Stimulated activated CD8-positive, alpha-beta memory T cell treated with anti-CD3 and anti-CD28 coated beads, Interleukin-15, amount 100 ng/mL, for 1 hour (primary cell): ENCODE measurements at places on chromosomes 6 and 20.

GRCh38 chr6:170159022-170159965, 131.6 kb downstream of the DLL1 start:
- DNase-seq: no peak

GRCh38 chr20:62045529-62046285, 20.0 kb downstream of the TAF4 start:
- DNase-seq: no peak

DNA sequence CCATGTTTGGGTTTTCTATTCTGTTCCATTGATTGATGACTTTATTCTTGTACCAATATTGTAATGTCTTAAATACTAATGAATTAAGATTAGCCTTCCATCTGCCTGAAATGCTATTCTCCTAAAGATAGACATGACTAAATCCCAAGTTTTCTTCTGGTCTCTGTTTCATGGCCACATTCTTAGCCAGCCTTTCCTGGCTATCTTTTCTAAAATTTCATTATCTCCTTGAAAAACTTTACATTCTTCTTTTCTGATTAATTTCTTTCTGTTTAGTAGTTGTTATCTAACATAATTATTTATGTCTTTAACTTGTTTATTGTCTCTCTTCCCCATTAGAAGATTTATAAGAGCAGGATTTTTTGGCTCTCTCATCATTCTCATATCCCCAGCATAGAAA, 4.4 kb upstream of the PRIM2 start:
- DNase-seq: no peak

DNA sequence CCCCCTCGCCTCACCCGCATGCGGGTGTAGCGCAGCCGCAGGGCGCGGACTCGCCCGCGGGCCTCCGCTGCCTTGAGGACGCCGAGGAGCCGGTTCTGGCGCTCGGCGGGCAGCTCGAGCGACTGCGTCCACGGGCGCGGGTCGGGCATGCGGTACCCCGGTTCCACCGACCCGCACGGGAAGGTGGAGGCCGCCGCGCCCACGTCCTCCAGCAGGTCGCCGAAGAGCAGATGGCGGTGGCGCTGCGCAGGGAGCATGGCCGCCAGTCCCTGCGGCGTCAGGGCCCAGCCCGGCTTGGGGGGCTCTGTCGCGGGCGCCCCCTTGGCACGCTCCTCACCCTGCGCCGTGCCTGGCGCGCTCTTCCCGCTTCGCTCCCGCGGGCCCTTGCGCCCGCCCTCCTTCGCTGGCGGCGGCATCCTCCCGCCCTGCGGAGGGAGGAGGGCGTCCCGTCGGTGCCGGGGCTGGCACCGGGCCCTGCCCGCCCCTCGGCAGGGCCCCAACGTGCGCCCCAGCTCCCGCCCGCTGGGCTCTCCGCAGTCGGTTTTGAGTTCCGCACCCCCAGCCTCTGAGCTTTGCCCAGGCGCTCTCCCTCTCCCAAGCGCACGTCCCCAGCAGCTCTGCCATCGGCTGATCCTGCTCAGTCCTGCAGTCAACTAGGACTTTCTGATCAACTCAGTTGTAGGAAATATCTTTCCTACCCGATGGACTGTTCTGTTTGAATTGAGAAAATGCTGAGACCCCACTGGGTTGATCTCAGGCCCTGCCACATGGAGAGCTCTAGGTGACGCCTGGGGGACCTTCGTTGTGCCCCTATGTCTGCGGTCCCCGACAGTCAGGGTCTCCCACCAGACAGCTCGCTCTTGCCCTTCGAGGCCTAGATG, at the start of gene LKAAEAR1:
TSS of gene LKAAEAR1 (minus strand) at position 595 of the 881 bp plus-strand sequence. CDS start at position 416, 179 bp downstream.
- DNase-seq: no peak

DNA sequence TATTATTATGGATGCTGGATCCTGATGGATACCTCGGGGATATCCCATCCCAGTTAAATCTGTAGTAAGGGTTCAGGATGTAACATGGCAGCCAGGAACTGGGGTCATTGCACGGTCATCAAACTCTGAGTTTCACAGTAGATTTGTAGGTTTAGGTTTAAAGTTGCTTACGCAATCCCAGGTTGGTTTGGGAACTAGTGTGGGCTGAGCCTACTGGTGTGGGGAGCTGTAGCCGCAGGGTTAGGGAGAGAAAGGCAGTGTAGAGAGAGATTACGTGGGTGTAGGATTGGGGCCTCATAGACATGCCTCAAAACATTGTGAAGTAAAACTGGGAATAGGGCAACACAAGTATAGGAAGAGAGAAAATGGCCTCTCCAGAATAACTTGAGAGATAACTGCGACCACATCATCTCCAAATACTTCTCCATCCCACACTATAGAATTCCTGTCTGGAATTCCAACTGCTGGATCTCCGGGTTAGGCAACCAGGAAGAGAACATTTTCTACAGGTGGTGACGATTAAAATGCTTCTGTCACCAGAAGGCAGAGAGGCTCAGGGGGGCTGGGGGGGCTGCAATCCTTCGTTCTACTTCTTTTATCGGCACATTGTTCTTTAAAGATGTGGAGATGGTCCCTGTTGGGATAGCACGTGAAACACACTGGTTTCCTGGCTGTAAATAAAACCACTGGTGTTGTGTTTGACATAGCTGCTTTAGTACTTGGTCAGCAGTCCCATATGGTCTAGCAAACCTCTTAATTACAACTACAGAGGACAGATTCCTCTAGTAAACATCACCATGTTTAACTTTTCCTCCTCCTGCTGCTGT, 44.9 kb upstream of the TMEM170B start:
- DNase-seq: no peak

DNA sequence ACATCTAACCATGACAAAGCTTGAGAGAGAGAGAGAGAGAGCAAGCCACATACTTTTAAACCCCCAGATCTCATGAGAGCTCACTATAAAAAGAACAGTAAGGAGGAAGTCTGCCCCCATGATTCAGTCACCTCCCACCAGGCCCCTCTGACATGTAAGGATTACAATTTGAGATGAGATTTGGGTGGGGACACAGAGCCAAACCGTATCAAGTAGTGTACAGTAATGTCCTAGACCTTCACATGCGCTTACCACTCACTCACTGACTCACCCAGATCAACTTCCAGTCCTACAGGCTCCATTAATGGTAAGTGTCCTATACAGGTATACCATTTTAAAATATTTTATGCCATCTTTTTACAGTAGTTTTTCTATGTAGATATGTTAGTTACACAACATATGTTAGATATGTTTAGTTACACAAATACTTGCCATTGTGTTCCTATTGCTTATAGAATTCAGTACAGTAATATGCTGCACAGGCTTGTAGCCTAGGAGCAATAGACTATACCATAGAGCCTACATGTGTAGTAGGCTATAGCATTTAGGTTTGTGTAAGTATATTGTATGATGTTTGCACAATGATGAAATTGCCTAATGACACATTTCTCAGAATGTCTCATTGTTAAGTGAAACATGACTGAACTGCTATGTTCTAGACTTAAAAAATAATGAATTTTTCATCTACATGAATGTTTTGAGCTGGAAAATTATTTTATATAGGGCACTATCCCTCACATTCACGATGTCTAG, 11.7 kb downstream of the TSPYL1 start:
- DNase-seq: no peak

DNA sequence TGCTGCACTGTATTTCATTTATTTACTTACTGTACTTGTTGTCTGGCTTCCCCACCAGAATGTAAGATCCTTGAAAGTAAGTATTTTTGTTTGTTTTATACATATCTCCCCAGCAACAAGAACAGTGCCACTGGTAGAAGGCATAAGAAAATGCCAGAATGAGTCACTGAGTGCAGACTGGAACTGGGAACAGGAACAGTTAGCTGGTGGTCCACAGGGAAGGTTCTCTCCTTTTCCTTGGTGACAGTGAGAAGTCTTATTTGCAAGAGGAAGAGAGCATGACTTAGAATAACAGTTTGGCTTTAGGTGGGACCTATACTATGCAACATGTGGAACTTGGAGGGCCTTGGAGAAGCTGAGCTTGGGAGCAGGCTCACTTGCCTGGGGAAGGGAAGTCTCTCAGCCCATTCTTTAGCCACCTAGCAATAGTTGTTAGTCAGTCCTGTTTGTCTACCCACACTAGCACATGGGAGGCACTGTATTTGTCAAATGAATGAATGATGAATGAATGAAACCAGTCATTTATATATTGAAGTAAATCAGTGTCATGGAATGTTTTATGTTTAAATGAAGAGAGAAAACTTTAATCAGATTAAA, 203.5 kb downstream of the KCNQ5 start:
- DNase-seq: no peak

- DNase-seq: no peak
These were observed 394.2 kb downstream of the BMP2 start for GRCh38 chr20:7161690-7162089.

DNA sequence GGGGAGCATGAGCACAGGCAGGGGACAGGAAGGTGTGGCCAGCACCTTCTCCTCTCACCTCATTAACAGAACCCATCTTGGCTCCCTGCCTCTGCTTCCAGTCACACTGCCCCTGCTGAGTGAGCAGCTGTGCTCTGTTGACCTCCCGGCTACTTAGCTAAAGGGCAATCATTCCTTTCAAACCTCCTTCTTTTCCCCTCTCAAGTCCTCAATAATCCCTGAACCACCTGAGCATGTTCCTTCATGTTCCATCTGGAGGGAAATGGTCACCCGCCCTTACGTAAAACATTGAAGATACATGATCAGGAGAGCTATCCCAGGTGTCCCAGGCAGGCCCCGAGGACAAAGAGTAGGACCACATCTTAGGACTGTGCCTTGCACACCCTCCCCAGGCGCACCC, 21.7 kb upstream of the MRPS10 start:
- no peak for DNase-seq

- DNase-seq: no peak
These were observed 30.1 kb upstream of the LRRN4 start for GRCh38 chr20:6083926-6084325.

DNA sequence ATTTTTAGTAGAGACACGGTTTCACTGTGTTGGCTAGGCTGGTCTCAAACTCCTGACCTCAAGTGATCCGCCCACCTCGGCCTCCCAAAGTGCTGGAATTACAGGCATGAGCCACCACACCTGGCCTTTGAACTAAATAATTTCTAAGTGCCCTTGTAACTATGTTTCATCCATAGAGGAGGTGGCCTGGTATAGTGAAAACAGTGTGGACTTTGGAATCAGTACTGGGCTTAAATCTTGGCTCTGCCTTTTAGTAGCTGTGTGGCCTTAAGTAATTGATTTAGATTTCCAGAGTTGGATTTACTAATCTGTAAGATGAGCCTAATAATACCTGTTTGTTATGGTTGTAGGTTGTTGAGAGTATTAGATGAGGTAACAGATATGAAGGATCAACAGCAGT, 14.2 kb upstream of the TGM3 start:
- DNase-seq: no peak

GRCh38 chr20:13788167-13788834, 3.5 kb downstream of the NDUFAF5 start:
- no peak for DNase-seq

- DNase-seq: no peak
These were observed 50.8 kb downstream of the DACT2 start for GRCh38 chr6:168268755-168269154.

- DNase-seq: no peak
These were observed 31.7 kb downstream of the BMP7 start for GRCh38 chr20:57234556-57235251.

GRCh38 chr6:79687759-79688158, 56.6 kb downstream of the SH3BGRL2 start:
- DNase-seq: no peak

DNA sequence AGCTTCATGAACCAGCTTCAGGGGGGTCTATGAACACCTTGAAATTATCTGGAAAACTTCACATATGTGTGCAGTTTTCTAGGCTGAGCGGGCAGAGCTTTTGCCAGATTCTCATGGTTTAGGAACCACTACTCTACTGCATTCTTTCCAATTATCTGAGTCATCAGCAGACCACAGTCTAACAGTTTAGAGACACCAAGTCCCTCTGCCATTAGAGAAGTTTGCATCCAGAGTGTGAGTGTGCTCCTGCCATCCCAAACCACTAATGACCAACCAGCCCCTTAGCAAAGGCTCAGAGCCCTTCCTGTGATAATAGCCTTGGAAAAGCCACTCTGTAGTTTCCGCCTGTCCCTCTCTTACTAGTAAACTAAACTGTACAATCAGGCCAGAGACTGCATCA, 96.8 kb downstream of the PHACTR1 start:
- DNase-seq: no peak

DNA sequence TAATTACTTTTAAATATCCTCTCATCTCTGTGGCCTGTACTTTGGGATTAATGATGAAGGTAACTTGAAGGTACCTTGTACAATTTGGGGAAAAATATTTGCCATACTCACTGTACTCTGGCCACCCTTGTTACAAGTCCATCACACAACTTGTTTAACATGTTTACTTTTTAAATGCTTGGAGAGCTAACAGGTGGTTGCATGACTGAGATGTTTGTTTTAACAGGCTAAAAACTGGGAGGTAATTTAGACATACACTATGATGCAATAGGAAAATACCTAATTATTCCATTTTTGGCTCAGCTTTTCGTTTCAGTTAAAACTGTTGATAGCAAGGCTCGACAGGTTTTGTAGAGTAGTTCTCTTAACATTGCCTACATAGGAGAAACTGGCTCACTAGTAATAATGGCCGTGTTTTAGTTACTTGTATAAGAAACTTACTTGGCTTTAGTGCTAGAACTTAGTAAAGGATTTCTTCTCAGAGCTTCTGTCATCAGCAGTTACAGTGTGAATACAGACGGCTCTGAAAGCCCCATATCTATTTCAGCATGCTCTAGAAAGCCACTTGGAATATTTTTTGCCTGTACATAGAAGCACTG, 489.8 kb upstream of the SOX4 start:
- DNase-seq: no peak

DNA sequence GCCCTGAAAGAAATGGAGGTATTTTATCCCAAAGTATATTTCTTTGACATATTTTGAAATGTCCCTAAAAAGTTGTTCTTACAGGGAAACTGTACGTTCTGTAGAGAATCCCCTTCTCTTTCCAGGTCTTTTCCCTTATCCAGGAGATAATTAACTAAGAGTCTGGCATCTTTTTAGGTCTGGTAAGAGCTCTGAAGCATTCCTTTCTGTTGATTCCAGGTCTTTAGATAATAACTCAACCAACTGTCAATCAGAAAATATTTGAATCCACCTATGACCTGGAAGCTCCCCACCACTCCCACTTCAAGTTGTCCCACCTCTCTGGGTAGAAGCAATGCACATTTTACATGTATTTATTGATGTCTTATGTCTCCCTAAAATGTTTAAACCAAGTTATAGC, 26.0 kb upstream of the CENPW start:
- DNase-seq: no peak

DNA sequence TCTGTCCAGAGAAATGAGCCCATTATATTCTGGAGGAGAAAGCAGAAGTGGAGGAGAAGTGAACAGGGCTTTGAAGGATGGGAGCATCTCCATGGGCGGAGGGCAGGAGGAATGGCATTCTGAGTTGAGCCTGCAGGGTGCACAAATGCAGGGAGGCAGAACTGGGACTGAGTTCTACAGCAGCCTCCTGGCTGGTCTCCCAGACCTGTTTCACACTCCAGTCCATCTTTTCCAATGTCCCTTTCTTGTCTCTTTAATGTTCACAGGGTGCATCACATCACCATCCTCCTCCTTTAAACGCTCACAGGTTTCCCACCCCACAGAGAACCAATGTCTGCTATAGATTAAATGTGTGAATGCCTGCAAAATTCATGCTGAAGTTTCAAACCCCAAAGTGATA, 302.9 kb downstream of the PTPRT start:
- DNase-seq: no peak

- DNase-seq: no peak
These were observed 532.0 kb downstream of the BCKDHB start for GRCh38 chr6:80638213-80639055.
